ENCODE measurements at places on chromosomes 5 and 9.

- DNase-seq: no peak
Observed at GRCh38 chr5:139647506-139648204, 494 bp upstream of the CXXC5 start.

GRCh38 chr5:126122942-126123341, 300.3 kb upstream of the GRAMD2B start:
- no peak for DNase-seq

DNA sequence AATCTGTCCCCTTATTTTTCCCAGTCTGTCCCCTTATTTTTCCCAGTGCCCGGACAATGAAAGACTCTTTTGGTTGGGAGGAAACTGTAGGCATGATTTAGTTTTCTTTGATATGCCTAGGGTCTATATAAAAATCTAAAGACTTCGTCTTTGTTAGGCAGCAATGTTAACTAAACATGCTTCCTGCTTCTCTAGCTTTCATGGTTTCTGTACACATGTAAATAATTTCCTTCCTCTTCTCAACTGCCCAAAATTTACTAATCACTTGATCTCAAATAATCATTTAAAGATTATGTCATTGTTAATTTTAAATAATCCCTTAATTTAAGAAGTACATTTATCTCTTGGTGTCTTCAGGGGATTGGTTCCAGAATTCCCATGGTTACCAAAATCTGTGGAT, 47.8 kb upstream of the RAPGEF6 start:
- no peak for DNase-seq

GRCh38 chr9:29039258-29039657, 1466.0 kb upstream of the C9orf72 start:
- DNase-seq: no peak

GRCh38 chr5:72159501-72159911, 52.2 kb downstream of the MAP1B start:
- no peak for DNase-seq

Data from activated T-cell treated with anti-CD3 and anti-CD28 coated beads for 4 hours (primary cell).